ENCODE measurements at places on chromosomes 1 and 21. TPM values are rescaled to one million over a fixed set of nuclear protein-coding genes. Genes with fewer than 3 reads are reported as not detected.

The PLA2G2C gene
- total RNA-seq = not detected

The FCRL2 gene
- total RNA-seq = 3.1 TPM

The TRIM46 gene
- total RNA-seq = 0.64 TPM

GRCh38 chr1:5917281-5917590 lies 75.0 kb downstream of the NPHP4 start:
- DNase-seq = no peak

The GSTM5 gene
- total RNA-seq = 1.4 TPM

The CD1D gene
- 5.2 TPM for total RNA-seq

- no peak for DNase-seq
These were observed 360.0 kb downstream of the NPHP4 start for GRCh38 chr1:5632224-5632623.

All from upper lobe of left lung (tissue), 6 donors.